ENCODE measurements at places on chromosomes 2 and 18. TPM values are rescaled to one million over a fixed set of nuclear protein-coding genes. Genes with fewer than 3 reads are reported as not detected.

PIAS2 gene
- 36.3 TPM for total RNA-seq

C1QL2 gene
- 0.14 TPM for total RNA-seq

TMEM247 gene
- not detected for total RNA-seq

DNA sequence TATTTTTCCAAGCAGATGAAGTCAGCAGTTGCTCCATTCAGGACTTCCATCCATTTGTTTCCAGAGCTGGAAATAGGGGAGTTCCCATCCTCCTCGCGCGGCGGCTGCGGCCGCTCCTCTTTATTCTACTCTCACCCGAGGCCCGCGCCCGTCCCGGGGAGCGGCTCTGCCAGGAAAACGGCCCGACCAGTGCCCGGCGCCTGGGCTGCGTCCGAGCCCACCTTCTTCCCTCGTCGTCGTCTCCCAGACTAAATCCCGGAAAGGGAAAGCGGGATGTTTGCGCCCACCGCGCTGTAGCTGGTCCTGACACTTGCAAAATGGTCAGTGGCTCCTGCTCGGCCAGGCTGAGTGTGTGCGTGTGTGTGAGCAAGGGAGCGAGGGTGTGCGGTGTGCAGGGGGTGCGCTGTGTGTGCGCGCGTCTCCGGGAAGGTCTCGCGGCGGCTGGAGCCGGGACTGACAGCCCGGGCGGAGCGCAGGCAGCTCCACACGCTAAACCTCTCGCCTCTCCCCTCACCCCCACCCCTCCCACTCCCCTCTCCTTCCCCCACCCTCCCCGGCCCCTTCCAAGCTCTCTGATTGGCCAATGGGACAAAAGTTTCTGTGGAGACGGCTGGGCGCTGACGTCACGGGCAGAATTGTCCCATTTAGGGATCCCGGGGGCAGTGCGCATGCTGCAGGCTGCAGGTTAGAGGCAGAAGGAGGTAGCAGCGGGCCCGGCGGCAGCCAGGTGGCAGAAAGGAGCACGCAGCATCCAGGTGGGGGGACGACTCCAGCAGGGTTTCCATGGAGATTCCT is at the start of gene NOL4:
TSS of gene NOL4 (minus strand) at position 491 of the 795 bp plus-strand sequence. CDS start 1,660 bp downstream, outside the sequence.
- H3K36me3 ChIP-seq = no peaks in the 10 kb centered on the region
- peak; percentile 89 for DNase-seq
- peak within 1 kb of the TSS; percentile 78 for H3K4me3 ChIP-seq
- peaks cover 43% of the 10 kb centered on the region for H3K27me3 ChIP-seq
- H3K27ac ChIP-seq = peak within 1 kb of the TSS; percentile 46

GRCh38 chr2:74789271-74789670 is 44.7 kb upstream of the HK2 start:
- H3K4me1 ChIP-seq = no peaks in the 10 kb centered on the region
- no peak overlapping the region for H3K4me3 ChIP-seq
- H3K27me3 ChIP-seq = no peaks in the 10 kb centered on the region
- H3K36me3 ChIP-seq = no peaks in the 10 kb centered on the region
- DNase-seq = no peak
- no peak overlapping the region for H3K27ac ChIP-seq

GRCh38 chr18:9916808-9917207 is 3.0 kb downstream of the VAPA start:
- no peaks in the 10 kb centered on the region for H3K36me3 ChIP-seq
- H3K27ac ChIP-seq = no peak overlapping the region
- no peak overlapping the region for H3K4me3 ChIP-seq
- DNase-seq = no peak
- H3K4me1 ChIP-seq = peaks cover 16% of the 10 kb centered on the region
- H3K27me3 ChIP-seq = no peaks in the 10 kb centered on the region

GRCh38 chr2:167692936-167693335 is 554.5 kb downstream of the STK39 start:
- peaks cover 9% of the 10 kb centered on the region for H3K4me1 ChIP-seq
- no peak overlapping the region for H3K4me3 ChIP-seq
- peaks cover 9% of the 10 kb centered on the region for H3K36me3 ChIP-seq
- no peaks in the 10 kb centered on the region for H3K27me3 ChIP-seq

GRCh38 chr2:70300771-70301343 is 1.0 kb downstream of the FAM136A start:
- H3K27ac ChIP-seq = peak overlapping the region; percentile 99
- no peak for DNase-seq
- peak overlapping the region; percentile 87 for H3K4me3 ChIP-seq
- H3K36me3 ChIP-seq = peaks cover 23% of the 10 kb centered on the region
